ENCODE measurements at places on chromosomes 7 and 10.

GRCh38 chr10:117432866-117433265 is 57.6 kb upstream of the PDZD8 start:
- no peak for DNase-seq

- no peak for DNase-seq
Measured at GRCh38 chr10:132350946-132351345, 19.0 kb downstream of the LRRC27 start.

DNA sequence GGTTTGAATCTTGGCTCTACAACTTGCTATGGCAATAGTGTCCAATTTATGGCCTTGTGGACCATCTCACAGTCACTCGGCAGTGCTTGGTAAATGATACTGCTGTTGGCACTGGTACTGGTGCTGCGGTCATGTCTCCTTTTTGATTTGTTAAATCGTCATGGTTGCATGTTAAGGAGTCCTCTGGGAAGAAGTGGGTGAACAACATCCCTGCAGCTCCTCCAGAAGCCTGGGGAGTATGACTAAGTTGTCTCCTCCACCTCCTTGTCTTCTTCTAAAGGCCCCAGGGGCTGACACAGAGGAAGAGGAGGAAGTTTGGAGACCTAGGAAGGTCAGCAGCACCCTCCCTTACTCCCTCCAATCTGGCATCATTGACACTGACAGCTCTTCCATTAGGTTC is 8.5 kb downstream of the ITPRIP start:
- DNase-seq = no peak

GRCh38 chr7:49822856-49823255 is 49.4 kb downstream of the VWC2 start:
- DNase-seq = no peak

DNA sequence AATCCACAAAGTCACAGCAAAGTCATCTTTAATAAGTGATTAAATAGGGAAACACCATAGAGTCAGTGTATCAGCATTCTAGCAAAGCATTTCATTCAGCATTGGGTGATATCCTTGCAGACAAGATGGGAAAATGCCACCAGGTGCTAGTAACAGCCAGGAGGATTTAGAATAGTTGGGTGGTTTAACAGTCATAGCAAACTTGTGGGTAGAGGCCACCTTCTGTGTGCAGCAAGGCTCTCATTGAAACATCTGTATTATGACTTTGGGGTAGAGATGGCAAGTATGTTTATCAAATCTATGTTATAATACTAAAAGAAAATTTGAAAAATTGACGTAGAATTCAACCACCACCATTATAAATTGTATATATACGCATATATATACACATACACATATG is 26.4 kb upstream of the ADO start:
- no peak for DNase-seq

GRCh38 chr10:67618116-67618515 is 77.9 kb downstream of the CTNNA3 start:
- no peak for DNase-seq

DNA sequence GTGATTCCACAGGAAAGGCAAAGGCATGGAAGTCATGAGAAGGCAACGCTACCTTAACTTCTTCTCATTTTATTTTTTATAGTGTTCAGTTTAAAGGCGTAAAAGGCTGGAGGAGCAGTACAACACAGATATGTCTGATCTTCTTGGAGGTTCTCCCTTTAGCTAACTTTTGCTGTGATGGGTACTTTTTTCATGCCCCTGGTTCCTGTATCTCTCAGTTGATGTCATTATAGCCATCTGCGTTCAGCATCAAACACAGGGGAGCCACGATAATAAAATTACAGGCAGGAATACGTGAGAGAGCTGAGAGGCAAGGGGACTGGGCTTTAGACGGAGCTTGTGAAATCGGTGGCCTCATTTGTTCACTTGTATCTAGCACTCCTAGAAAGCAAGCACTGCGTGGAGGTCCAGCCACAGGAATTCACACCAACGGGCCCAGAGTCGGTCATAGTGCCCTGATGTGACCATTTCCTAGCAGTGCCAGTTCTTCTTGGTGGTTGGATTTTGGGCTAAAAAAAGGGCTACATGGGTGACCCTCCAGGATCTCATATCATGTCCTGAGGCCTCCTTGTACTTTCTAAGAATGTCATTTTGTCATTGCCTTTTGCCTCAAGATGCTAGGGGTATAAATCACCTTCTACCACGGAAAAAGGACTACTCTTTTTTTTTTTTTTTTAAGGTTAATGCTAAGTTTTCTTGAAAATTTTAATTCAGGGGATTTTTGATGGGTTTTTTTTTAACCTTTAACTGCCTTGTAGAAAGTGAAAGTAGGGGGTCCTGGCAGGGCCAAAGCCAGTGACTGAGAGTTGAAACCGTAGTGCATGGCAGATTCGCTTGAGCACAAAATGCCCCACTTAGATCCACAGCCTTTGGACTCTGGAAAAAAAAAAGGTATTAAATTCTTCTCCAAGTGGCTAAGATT is 191.5 kb downstream of the CELF2 start:
- no peak for DNase-seq

DNA sequence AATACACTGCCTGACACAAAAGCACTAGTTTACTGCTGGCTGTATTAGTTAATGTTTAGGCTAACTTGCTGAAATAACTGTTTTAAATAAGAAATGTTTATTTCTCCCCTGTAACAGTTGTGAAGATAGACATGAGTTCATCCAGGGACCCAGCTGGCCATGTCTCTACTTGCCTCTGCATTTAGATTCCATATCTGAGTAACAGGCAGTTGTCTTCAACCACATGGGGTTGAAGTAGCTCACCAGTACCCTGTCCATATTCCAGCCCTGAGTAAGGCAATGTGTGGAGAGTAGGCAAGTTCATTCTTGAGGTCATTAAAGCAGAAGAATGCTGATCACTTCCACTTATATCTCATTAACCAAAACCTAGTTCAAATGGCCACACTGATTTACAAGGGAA is 31.1 kb upstream of the RSBN1L start:
- no peak for DNase-seq

DNA sequence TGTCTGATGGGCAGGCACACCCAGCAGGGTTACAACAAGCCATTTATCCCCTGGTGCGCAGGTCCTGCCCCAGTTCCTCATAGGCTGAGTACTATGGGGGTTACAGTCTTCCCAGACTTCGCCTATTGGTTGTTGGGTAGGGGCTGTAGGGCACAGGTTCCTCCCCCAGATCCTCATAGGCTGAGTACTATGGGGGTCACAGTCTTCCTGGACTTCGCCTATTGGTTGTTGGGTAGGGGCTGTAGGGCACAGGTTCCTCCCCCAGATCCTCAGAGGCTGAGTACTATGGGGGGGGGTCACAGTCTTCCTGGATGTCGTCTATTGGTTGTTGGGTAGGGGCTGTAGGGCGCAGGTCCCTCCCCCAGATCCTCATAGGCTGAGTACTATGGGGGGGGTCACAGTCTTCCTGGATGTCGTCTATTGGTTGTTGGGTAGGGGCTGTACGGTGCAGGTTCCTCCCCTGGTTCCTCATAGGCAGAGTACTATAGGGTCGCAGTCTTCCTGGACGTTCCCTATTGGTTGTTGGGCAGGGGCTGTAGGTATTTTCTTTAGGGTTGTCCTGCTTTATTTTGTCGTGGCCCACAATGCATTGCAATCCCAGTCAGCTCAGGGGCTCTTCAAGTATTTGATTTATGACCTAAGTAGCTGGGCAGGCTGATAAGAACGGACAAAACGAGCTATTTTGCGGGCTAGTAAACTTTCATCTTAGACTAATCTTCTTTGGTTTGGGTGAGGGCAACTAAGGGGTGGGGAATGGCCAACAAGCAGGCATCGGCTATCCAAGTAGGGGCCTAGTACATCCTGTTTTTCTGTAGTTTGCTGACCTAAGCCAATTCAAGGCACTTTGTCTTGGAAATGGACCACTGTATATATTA is 3.4 kb downstream of the LRRC27 start:
- DNase-seq = no peak

- DNase-seq = no peak
Measured at GRCh38 chr10:88415533-88416130, 167.5 kb downstream of the RNLS start.

GRCh38 chr7:47576031-47576865 is 5.7 kb downstream of the TNS3 start:
- no peak for DNase-seq

DNA sequence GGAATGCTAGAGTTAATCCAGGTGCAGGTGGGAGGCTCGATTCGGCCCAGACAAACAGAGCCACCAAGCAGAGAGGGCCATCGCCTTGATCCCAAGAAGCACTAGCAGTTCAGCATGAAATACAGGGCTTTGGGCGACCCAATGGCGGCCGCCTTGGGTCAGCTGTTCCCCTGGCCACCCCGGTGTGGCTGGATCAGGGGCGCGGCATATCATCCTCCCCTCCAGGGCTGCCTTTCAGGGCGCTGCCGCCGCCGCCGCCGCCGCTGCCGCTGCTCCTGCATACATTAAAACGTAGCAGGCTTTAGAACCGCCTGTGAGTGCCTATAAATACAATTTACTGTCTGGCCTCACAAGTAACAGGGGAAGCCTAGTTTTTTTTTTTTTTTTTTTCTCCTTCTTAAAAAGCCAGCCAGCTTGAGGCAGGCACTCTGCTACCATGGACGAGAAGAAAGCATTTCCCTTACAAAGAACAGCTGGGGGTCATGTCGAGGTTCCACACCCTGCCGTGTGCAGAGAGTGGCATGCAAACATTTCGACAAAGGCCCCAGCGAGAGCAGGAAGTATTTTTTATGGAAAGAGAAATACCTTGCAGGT is 57.7 kb upstream of the EFCAB10 start:
- DNase-seq = no peak
